ENCODE measurements at places on chromosomes 16 and 17. TPM values are rescaled to one million over a fixed set of nuclear protein-coding genes. Genes with fewer than 3 reads are reported as not detected.

DNA sequence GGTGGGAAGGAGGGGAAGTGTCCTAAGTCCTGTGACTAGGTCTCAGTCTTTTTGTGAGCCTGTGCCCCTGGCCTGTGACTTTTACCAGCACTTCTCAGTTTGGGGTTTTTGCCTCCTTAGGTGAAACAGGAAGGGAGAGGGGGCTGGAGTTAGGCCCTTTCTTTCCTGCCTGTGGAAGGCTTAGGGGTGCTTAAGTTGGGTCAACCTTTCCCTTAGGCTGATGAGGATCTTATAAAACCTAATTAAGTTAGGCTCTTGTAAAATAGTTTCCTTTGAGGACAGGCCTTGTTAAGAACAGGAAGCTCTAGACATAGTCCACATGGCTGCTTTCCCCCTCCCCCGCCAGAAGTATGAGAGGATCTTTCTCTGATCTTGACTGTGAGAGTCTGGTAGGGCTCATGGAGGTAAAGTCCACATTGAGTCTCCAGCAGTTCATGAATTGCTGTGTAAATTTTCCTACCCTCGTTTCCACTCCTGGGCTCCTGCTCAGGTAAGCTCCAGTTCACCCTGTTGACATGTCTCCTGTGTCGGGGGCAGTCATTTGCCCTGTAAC, 17.0 kb upstream of the DNASE1 start:
- no peak for DNase-seq

- no peak for DNase-seq
Measured at GRCh38 chr16:73413830-73414190, 365.9 kb upstream of the ZFHX3 start.

DNA sequence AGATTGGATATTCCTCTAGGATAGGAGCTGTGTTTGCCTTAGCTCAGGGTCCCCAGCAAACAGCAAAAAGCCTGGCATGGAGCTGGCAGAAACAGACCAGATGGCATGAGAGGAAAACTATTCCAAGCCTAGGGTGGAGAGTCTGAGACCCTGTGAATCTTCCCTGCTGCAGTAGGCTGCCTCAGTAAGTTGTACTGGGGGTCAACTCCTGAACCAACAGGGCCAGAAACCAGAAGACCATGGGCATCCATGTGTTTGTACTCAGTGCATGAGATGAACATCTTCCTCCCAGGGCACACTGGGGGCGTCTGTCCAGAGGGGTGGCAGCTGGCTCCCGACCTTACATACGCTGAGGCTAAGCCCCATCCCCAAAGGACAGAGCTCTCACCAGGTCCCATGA, 214.4 kb downstream of the C16orf78 start:
- DNase-seq, result no peak

GRCh38 chr17:33712120-33712519, 419.0 kb upstream of the ASIC2 start:
- no peak for DNase-seq

- no peak for DNase-seq
Measured at GRCh38 chr17:44909681-44910144, 5.6 kb downstream of the GFAP start.

DNA sequence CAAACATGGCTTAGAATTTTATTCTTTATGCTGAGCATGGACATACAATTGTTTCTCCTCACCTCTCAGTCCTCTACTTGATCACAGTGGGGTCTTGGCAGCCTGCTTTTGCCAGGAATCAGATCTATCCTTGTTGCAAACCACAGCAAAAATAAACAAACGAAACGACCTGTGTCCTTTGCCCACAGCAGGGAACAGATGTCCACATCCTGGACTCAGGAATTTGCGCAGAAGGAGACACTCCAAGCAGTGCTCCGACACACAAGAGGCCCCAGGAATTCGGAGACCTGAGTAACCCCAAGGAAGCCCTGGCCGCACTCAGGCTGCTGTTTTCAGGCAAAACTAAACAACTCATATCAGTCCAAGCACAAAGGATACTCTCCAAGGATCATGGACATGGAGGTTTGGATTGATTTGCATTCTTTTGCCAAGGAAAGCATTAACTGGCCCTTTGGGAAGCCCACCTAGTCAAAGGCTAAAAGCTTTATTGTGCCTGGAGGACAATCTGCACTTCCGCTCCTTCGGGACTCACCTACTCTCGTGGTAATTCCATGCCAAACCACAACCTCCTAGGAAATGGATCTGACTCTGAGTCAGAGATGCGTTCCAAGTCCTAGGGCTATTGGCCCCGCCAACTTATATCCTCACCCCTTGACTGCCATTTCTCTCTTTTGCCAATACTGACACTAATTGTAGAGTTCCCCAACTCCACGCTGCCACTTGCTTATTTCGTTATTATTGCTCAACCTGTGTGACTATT, 271.1 kb upstream of the CDH11 start:
- DNase-seq, result no peak

- no peak for DNase-seq
Measured at GRCh38 chr16:64206862-64207261, 915.0 kb downstream of the CDH11 start.

GRCh38 chr17:40130352-40131042, 8.7 kb downstream of the MSL1 start:
- DNase-seq, result no peak

GSDMA gene
- total RNA-seq, result 0.40 TPM

FLYWCH1 gene
- 36.8 TPM for total RNA-seq
